ENCODE measurements at places on chromosomes 12 and 14. TPM values are rescaled to one million over a fixed set of nuclear protein-coding genes. Genes with fewer than 3 reads are reported as not detected.

RNASE7 gene
- not detected for polyA plus RNA-seq

DNA sequence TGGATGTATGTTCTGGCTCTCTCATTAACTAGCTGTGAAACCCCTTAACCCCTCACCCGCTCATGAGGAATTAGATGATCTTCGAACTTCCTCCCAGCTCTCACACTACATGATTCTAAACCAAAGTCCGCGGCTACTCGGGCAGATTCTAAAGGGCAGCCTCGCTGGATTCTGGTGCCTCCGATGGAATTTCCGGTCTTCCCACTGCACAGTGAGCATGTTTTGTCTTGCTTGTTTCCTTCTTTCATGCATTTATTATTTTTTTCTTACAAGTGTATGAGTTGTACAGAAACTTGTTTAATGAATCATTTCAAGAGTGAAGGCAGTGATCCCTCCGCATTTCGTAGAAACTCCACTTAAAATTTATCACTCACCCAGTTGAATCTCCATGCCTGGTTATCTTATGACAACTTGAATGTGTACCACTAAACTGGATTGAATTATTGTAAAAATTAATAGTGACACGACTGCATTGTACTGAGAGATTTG, 4.5 kb upstream of the HCAR3 start:
- no peaks in the 10 kb centered on the region for H3K27me3 ChIP-seq
- DNase-seq = no peak
- H3K27ac ChIP-seq = peak overlapping the region; percentile 43
- no peaks in the 10 kb centered on the region for H3K36me3 ChIP-seq
- H3K4me1 ChIP-seq = peaks cover 7% of the 10 kb centered on the region

- no peaks in the 10 kb centered on the region for H3K27me3 ChIP-seq
- no peaks in the 10 kb centered on the region for H3K36me3 ChIP-seq
These were observed 16.6 kb upstream of the CLEC2A start for GRCh38 chr12:9948606-9949296.

GRCh38 chr12:42534184-42534838, 55.2 kb downstream of the PRICKLE1 start:
- no peak for DNase-seq
- H3K27me3 ChIP-seq = no peaks in the 10 kb centered on the region
- no peak overlapping the region for H3K4me3 ChIP-seq
- no peaks in the 10 kb centered on the region for H3K36me3 ChIP-seq
- H3K27ac ChIP-seq = no peak overlapping the region
- H3K4me1 ChIP-seq = no peaks in the 10 kb centered on the region

GRCh38 chr12:56374726-56375597, 12.3 kb upstream of the APOF start:
- no peak overlapping the region for H3K4me3 ChIP-seq
- no peaks in the 10 kb centered on the region for H3K27me3 ChIP-seq
- no peak for DNase-seq
- H3K4me1 ChIP-seq = peaks cover 27% of the 10 kb centered on the region
- no peaks in the 10 kb centered on the region for H3K36me3 ChIP-seq

SIX4 gene
- polyA plus RNA-seq = 0.04 TPM

NOS1 gene
- 0.03 TPM for polyA plus RNA-seq

DNA sequence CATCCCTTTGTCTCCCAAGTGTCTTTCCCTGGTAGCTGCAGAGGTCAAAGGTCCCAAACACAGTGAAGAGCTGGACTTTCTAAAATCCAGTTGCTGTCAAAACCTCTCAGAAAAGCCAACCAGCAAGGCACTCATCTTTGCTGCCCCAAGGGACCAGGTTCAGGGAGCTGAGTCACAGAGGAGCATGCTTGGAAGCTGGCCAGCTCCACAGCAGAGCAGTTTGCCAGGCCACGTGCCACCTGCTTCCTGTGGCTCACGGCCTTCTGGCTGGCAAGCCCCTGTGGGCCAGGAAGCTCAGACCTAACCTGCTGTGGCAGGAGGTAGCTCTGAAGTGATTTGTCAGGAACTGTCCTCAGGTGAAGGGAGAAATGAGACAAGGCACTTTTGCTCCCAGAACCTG, 3.6 kb downstream of the ISCU start:
- H3K4me1 ChIP-seq = peaks cover 92% of the 10 kb centered on the region
- DNase-seq = peak; percentile 87
- no peaks in the 10 kb centered on the region for H3K27me3 ChIP-seq

GRCh38 chr12:69354556-69355187, 4.9 kb upstream of the YEATS4 start:
- no peaks in the 10 kb centered on the region for H3K27me3 ChIP-seq
- H3K4me1 ChIP-seq = peaks cover 5% of the 10 kb centered on the region
- H3K27ac ChIP-seq = no peak overlapping the region
- no peak for DNase-seq

DNA sequence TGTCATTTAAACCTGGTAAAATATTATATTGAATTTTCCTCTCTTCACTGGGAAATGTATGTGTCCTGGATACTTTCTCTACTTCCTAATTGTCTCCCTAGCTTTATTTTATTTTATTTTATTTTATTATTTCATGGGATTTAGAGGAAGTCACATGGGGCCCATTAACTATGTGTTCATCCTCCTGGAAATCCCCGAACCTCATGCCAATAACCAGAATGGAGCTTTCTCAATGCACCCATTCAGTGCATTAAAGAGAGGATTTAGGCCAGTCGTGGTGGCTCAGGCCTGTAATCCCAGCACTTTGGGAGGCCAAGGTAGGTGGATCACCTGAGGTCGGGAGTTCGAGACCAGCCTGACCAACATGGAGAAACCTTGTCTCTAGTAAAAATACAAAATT, 1.3 kb upstream of the RPGRIP1 start:
- H3K27ac ChIP-seq = peak overlapping the region; percentile 3
- no peak overlapping the region for H3K4me3 ChIP-seq
- H3K36me3 ChIP-seq = no peaks in the 10 kb centered on the region
- no peaks in the 10 kb centered on the region for H3K27me3 ChIP-seq
- no peak for DNase-seq

TAS2R7 gene
- not detected for polyA plus RNA-seq

GSC gene
- not detected for polyA plus RNA-seq

DNA sequence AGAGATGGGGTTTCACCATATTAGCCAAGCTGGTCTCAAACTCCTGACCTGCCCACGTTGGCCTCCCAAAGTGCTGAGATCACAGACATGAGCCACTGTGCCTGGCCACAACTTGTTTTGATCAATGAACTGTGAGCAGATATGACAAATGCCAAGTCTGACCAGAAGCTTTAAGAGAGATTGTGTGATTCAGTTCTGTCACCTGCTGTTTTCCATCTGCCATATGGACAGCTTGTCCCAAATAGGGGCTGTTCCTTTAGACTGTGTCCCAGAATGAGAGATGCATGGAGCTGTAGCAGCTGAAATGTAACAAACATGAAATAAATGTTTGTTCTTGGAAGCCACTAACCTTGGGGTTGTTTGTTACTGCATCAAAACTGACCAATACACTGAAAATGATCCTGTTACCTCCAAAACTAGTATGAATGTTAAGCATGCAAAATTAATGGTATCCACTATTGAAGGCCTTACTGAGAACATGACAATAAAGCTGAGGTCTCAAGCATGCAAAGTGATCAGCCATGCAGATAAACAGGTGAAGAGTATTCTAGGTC, 65.9 kb upstream of the MED13L start:
- no peak overlapping the region for H3K27ac ChIP-seq
- peaks cover 25% of the 10 kb centered on the region for H3K4me1 ChIP-seq
- H3K36me3 ChIP-seq = no peaks in the 10 kb centered on the region
- no peak overlapping the region for H3K4me3 ChIP-seq

DNA sequence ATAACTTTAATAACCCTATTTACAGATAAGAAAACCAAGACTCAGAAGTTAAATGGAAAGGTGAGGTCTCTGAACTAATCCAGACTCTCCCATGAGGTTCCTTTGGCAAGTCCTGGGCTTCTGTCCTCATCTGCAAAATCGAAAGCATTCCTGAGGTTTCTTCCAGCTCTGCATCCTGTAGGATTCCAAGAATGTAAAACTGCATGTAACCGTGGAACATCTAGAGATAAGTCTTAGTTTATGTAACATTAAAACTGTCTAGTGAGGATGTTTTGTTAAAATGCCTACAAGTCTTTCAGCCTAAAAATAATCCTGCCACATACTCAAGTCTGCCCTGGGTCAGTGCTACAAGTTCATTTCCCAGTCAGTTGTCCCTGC, 7.3 kb upstream of the ITFG2 start:
- peak overlapping the region; percentile 56 for H3K27ac ChIP-seq
- no peaks in the 10 kb centered on the region for H3K27me3 ChIP-seq
- no peak for DNase-seq
- no peaks in the 10 kb centered on the region for H3K4me1 ChIP-seq
- peaks cover 51% of the 10 kb centered on the region for H3K36me3 ChIP-seq
- H3K4me3 ChIP-seq = no peak overlapping the region

C12orf54 gene
- 0.38 TPM for polyA plus RNA-seq

TBX3 gene
- polyA plus RNA-seq = 6.9 TPM

GRCh38 chr14:62670526-62670925, 374.7 kb downstream of the KCNH5 start:
- no peaks in the 10 kb centered on the region for H3K36me3 ChIP-seq
- no peak for DNase-seq
- H3K27me3 ChIP-seq = no peaks in the 10 kb centered on the region
- H3K27ac ChIP-seq = no peak overlapping the region
- H3K4me3 ChIP-seq = no peak overlapping the region

- peaks cover 51% of the 10 kb centered on the region for H3K4me1 ChIP-seq
- H3K27ac ChIP-seq = peak overlapping the region; percentile 51
- H3K27me3 ChIP-seq = peaks cover 4% of the 10 kb centered on the region
- no peak for DNase-seq
These were observed 154.9 kb upstream of the CCND2 start for GRCh38 chr12:4118601-4119156.

DNA sequence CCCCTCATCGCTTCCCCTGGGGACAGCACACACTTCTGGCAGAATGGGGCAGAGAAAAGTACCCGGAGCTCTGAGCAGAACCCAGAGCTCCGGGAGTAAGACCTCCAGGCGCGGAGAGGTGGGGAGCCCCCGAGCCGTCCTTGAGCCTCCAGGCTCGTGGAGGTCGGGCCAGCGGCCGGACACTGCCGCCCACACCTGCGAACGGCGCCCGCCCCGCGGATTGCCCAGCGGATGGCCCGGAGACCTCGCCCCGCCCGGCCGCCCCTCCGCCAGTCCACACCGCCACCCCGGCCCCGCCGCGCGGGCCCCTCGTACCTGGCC, 344 bp downstream of the SPTLC2 start:
- H3K4me1 ChIP-seq = peaks cover 10% of the 10 kb centered on the region
- no peaks in the 10 kb centered on the region for H3K27me3 ChIP-seq
- H3K36me3 ChIP-seq = peaks cover 5% of the 10 kb centered on the region
- H3K4me3 ChIP-seq = peak overlapping the region; percentile 88
- DNase-seq = no peak

GRCh38 chr12:107859367-107859766, 84.9 kb downstream of the ASCL4 start:
- no peaks in the 10 kb centered on the region for H3K27me3 ChIP-seq
- H3K27ac ChIP-seq = no peak overlapping the region
- H3K4me1 ChIP-seq = no peaks in the 10 kb centered on the region
- H3K36me3 ChIP-seq = no peaks in the 10 kb centered on the region

DNA sequence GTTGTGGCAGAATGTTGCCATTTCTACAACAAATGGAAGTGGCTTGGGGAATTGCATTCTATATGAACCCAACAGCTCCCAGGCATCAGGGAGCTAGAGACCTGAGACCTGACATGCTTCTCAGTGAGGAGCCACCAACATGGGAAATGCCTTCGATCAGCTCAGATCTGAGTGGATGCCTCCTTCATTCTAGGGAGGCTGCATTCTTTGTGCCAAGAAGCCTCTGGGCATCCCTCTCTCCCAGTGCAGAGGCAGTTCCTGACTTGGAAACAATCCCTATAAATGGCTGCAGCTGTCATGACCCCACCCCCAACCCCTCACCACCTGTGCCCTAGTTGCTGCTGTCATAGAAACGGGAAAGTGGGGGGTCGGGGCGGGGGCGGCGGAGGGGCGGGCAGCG, 196.3 kb downstream of the PPM1H start:
- H3K36me3 ChIP-seq = no peaks in the 10 kb centered on the region
- no peak overlapping the region for H3K4me3 ChIP-seq
- no peaks in the 10 kb centered on the region for H3K4me1 ChIP-seq
- H3K27me3 ChIP-seq = no peaks in the 10 kb centered on the region
- DNase-seq = no peak
- H3K27ac ChIP-seq = no peak overlapping the region

ART4 gene
- polyA plus RNA-seq = 2.3 TPM

DNA sequence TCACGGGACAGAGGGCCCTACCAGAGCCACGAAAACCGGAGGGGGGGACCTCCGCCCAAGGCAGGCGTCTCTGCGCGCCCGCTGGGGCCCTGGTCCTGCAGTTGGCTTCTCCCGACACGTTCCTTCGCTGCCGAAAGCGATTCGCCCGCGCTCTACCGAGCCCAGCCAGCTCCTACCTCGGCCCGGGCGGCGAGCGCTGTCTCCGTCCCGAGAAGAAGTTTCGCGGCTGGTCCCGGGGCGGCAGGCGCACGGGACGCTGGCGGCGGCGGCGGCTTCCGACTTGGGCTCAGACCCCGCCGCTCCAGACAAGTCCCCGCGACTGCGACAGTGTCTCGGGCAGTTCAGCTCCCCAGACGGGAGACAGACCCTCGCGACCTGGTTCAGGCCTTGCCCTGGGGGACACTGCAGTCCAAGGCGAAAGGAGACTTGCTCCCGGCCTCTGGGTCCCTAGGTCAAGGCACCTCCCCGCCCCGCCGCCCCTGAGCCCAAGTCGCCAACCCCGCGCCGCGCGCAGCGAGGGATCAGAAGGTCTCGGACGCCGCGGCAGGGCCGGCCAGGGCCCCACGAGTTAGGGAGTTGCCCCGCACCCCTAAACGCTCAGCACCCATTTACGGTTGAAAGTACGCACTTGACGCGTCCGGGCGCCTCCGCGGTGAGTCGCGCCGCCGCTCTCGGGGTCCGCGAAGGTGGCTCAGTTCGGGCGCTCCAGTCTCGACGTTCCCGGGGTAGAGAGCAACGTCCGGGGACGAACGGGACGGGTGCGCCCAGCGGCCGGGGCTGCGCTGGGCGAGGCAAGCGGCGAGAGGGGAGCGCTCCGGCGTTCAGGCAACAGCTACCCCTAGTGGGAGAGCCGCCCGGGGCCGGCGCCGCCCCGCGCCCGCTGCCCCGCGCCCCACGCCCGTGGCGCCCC, 1.4 kb upstream of the DIO3 start:
- no peak overlapping the region for H3K27ac ChIP-seq
- peaks cover 61% of the 10 kb centered on the region for H3K27me3 ChIP-seq
- peak; percentile 69 for DNase-seq
- peaks cover 35% of the 10 kb centered on the region for H3K4me1 ChIP-seq
- H3K4me3 ChIP-seq = peak overlapping the region; percentile 19

DNA sequence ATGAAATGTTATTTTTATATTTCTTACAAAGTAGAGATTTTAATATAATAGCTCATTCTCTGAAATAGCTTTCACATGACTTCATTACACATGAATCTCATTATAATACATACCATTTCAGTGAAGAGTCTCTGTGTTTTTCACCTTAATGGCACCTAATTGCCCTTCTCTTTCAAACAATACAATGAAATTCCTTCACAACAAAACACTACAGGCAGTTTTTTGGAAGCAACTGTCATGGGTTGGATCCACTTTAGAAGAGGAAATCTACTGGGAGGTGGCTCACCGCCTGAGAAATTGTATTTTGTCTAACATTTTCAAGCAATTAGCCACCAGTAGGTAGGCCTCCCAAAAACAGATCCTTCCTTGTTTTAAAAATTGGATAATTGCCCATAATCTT, 40.3 kb upstream of the RGS6 start:
- H3K36me3 ChIP-seq = no peaks in the 10 kb centered on the region
- H3K27me3 ChIP-seq = no peaks in the 10 kb centered on the region
- no peak for DNase-seq
- H3K4me3 ChIP-seq = no peak overlapping the region
- no peaks in the 10 kb centered on the region for H3K4me1 ChIP-seq
- no peak overlapping the region for H3K27ac ChIP-seq

Measured in spleen (tissue), 13 donors.